CD4-positive, CD25-positive, alpha-beta regulatory T cell (primary cell): ENCODE measurements at places on chromosomes 3 and 15. TPM values are rescaled to one million over a fixed set of nuclear protein-coding genes. Genes with fewer than 3 reads are reported as not detected.

- DNase-seq: no peak
Measured at GRCh38 chr3:32237670-32238452, 619 bp upstream of the CMTM8 start.

DNA sequence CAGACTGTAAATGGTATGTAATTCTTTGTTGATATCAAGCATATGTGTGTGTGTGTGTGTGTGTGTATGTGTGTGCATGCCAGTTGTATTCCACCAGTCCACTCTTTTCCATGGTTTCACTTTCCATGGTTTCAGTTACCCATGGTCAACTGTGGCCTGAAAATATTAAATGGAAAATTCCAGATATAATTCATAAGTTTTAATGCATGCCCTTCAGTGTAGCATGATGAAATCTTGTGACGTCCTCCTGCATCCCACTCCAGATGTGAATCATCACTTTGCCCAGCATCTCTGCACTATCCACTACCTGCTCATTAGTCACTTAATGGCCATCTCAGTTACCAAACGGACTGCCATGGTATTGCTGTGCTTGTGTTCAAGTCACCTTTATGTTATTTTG lies 215.9 kb downstream of the GBE1 start:
- no peak for DNase-seq

DNA sequence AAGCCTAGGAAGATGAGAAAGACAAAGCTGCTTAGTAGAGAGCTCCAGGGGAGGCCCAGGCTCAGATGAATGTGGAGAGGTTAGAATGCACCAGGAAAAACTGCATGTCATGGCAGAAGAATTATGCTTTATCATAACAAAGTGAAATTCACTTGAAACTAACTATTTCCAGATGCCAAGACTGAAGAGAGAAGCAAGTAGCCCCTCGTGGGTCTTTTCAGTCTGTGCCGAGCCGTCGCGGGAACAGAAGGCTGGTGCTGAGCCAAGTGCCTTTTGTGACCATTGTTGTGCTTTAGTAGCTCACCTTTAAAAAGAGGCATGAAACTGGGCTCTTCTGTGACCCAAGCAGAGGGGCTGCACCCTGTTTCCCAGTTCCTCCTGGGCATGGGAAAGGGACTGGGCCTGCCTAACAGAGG lies 73.2 kb downstream of the CHDH start:
- DNase-seq: no peak

GRCh38 chr3:10500717-10501663 lies 4.4 kb downstream of the ATP2B2 start:
- no peak for DNase-seq

DNA sequence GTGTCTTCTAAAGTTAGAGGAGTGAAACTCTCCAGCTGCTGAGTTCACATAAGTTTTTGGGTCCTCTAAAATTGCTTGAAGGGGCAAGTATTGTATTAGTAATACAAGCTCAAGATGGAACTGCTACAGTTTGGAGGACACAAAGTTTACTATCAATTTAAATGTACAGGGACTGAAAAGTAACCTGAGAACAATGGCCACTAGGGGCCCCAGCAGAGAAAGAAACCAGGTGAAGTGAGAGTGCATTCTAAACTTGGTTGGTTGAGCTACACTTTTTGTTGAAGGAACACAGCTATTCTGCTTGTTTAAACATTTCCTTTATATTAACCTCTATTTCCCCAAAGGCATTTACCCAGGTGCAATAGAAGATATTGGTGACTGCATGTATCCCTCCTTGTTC lies 755.5 kb downstream of the GBE1 start:
- DNase-seq: no peak

- no peak for DNase-seq
Measured at GRCh38 chr3:152209060-152209459, 59.7 kb upstream of the MBNL1 start.

- DNase-seq: no peak
Measured at GRCh38 chr3:8745619-8746370, 12.2 kb downstream of the CAV3 start.

The FOXB1 gene
- 4.0 TPM for total RNA-seq

The KBTBD13 gene
- total RNA-seq: not detected

The TMEM108 gene
- not detected for total RNA-seq
